ENCODE measurements at places on chromosomes 3 and 15.

DNA sequence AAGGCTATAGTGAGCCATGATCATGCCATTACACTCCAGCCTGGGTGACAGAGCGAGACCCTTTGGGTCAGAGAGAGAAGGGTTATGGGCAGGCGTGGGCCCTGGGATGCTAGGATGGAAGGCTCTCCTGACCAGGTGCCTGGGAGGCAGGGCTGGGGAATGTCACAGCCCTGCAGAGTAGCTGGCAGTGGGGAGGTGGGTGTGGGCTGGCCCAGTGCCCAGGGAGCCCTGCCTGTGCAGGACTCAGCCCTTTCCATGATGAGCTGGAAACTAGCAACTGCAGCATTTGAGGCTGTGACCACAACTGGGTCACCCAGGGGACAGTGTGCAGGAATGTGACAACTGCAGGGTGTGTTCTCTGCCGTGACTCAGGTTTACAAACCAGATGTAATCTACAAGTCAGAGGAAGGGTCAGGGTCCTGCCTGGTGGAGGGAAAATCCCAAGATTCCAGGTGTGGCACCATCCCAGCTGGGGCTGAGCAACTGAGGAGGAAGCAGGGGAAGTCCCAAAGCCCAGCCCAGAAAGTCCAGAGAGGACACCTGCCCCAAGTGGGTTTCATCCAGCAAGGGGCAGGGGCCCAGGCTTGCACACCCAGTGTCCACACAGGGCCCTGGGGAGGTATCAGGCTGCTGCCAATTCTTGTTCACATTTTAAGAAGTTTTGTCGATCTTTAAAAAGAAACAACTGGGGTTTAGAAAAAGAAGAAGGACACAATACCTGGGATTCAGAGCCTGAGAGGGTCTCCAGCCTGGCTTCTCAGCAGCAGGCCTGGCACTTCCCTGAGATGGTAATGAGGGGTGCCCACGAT is 45.5 kb downstream of the SLC28A1 start:
- DNase-seq: peak; percentile 98

GRCh38 chr3:42827023-42827422 is 17.8 kb downstream of the ACKR2 start:
- no peak for DNase-seq

DNA sequence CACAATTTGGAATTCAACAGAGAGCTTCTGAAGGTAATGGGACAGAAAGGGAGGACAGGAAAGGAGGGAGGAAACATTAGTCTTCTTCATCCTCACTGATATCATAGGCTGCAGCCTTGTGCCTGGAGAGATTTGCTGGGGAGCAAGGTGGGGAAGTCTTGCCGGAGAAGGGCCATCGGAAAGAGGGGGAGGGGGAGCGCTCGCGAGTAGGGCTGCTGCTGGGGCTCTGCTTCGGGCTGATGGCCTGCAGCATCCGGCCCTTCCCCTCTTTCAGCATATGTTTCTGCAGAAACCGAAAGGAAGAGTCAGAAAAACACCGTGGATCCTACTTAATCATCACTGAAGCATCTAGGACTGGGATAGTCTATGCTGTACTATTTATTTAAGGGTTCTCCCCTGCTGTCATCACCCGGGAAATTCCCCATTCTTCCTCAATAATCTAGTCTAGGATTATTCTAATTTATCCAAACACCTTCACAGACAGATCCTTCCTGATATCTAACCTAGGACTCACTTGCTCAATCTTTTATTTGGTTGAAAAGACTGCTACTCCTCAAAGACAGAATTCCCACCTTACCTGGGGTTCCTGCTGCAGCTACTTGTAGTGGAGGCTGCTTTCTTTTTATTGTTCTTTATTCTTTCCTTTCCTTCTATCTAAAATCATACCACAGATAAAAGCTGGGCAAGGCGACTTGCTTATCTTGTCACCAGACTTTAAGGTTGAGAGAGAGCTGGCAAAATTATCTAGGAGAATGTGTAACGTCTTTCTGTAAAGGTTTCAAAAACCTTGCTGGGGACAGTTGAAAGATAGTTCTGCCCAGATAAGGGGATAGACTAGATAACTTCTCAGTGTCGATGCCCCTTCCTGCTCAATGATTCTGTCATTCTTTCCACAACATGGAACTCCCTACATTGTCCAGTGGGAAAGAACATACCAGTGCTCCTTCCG is 22.6 kb downstream of the SLC51A start:
- DNase-seq: no peak

- no peak for DNase-seq
Measured at GRCh38 chr3:133393204-133393603, 6.7 kb upstream of the BFSP2 start.

- no peak for DNase-seq
Measured at GRCh38 chr3:52034651-52035050, 21.7 kb downstream of the DUSP7 start.

- no peak for DNase-seq
Measured at GRCh38 chr3:52930748-52931147, 33.4 kb upstream of the STIMATE start.

DNA sequence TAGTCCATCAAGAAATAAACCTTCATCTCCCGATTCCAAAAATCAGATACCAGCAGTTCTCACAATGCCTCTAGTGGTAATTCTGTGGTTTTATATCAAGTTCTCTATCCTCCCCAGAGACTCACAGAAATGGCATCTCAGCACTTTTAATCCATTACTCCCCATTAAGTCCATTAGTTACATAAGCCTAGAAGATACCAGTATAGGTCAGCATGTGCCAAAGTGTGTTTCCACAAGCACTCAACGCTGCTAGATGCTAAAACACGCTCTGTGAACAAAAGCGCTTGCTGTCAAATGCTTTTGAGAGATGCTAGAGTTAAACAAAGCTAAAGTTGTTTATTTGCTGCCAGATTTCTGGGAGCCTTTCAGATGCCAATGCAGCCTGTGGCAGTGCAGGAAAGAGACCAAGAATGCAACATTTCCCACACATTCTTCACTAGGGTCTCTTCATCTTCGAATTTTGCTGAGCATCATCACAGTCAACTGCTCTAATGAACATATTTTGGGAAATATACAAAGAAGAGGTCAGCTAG is 918.8 kb upstream of the CFAP20DC start:
- DNase-seq: no peak

DNA sequence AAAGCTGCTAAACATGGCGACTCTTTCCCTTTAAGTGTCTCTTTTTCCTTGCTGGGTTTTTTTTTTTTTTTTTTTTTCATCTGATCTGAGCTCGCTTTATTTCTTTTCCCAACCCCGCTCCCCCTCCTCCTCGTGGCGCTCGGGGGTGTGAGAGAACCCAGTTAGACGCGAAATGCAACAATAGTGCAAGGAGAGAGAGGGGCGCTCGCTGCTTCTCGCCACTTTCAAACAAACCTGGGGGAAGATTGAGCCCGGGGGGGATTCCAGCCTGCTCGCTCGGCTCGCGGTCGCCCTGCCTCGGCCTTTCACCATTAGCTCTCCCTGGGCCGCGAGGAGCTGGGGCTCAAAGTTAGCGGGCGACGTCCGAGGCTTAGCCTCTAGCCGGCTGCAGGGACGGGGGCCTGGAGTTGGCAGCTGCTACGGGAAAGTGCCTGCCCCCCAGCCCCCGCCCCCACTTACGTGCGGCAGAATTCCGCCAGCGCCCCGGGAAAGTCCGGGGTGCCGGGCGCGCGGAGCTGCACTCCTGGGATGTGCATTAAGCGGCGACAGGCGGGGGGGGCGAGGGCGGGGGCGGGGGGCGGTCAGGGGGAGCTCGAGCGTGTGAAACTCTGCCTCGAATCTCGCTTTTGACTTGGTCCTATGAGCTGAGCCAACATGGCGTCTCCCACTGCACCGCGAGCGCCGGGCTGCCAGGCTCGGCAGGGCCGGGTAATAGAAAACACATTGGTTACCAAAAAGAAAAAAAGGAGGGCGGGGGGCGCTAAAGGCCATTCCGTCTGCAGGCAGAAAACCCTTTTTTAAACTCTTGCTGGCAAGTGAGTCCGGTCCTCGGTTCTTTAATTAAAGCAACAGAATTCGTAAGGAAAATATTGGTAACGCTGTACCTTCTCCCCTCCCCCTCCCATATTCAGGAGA is 10.4 kb downstream of the NR2F2 start:
- DNase-seq: no peak

- no peak for DNase-seq
Measured at GRCh38 chr3:186477876-186478275, 66.3 kb downstream of the CRYGS start.

DNA sequence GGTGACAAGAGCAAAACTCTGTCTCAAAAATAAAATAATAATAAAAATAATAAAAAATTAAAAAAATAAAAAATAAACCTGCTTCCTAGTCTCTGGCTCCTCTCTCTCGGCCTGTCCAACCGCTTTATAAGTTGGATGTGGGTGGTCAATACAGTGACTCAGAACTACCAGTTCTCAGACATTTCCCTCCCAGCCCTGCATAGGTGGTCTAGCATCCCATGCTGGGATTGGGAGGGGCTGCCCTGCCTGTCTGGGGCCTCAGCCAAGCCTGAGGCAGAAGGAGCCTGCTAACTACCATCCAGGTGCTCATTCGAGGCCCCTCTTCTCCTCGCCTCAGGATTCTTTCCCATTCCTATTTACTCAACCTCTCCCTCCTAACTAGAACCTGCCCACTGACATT is 33.3 kb upstream of the BLM start:
- DNase-seq: no peak
